ENCODE measurements at places on chromosomes 1 and 21.

GRCh38 chr1:57966751-57967406 is 543.0 kb upstream of the DAB1 start:
- DNase-seq, result no peak

DNA sequence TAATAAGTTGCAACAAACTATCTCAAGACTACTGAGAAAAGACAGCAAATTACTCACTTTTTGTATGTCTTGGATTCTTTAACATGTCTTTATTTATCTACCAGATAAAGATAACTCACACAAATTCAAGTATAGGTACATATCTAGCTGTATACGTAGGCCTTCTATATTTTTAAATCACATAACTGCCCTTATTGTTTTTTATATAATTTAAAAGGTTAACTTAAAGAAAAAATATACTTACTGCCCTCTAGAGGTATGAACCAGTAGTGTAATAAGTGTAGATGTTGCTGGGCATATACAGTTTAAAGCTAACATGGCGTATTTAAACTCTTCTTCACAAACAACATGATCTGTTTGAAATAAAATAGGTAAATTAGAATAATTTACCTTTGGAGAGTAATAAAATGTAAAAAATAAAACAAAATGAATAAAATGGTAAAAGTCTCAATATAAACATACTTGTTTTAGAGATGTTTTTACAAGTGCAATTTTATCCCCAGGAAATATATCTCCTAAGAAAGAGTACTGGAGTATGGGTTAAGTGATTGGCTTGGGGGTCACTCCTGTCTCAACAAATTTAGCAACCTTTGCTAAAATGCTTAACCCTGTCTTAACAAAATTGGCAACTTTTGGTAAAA is 235.2 kb downstream of the KCNT2 start:
- DNase-seq, result peak; percentile 53

- peak; percentile 27 for DNase-seq
Measured at GRCh38 chr1:89966656-89967055, 28.3 kb upstream of the ZNF326 start.

DNA sequence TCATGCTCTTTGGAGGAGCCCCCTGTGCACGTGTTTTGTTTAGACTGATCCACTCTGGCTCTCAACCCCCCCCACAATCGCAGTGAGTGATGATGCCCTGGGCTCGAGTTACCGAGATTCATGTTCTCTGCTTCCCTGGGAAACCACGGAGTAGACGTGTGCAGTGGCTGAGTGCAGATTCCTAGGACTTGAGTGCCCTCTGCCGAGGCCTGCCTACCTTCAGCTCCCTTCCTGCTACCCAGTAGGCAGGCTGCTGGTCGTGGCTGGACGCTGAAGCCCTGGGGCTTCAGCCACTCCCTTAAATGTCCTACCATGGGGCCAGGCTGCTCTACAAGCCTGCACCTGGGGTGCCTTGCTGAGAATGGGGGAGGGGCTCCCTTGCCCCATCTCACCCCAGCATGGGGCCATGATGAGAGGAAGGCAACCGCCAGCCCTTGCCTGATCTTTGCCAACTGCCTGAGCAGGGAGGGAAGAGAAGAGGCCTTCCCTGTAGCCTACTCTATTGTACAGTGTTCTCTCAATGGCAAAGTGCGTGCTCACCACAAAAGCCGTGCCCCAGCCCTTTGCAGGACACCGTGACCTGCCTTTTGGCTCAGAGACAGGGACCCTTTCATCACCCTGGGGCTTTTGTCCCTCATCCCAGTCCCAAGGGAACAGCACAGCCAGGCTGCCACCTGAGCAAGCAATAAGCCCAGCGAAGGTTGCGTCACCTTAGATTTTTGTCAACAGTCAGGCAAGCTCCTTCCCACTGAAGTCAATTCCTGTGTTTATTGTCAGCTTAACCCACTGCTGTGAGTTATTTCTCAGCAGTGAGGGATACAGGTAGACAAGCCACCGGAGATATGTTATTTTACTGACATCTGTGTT is 4.1 kb upstream of the GRIK3 start:
- DNase-seq, result peak; percentile 98

GRCh38 chr1:65729259-65729658 is 63.4 kb upstream of the PDE4B start:
- no peak for DNase-seq

- DNase-seq, result peak; percentile 69
Measured at GRCh38 chr1:183303323-183303645, 114.9 kb downstream of the NMNAT2 start.

DNA sequence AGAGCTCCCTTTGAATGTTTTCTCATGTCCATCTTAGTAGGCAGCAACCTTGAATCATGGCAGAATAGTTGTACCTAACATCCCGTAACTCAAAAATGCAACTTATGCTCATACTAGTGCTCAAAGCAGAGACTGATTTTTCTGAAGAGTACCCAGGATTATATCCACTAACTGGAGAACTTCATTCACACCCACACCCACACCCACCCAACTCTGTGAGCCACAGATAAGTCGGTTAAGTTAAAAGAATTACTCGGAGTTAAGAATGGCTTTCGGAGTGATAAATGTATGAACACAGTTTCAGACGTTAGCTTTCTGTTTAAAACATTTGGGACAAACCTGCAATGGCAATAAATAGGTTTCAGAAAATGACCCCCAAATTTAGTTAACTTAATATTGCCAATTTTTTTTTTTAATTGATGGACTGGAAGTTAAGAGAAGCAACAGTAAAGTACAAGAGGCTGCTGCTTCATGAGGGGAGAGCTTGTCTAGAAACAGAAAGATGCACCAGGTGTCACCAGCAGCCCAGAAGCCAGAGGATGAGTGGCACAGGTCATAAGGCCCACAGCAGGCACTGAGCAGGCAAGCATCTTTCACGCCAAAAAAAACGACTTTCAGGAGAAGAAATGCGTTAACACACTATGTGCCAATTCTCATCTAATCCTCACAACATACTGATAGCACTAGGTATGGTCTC is 48.4 kb upstream of the C1orf198 start:
- DNase-seq, result no peak

- no peak for DNase-seq
Measured at GRCh38 chr21:46187814-46188213, 3.6 kb upstream of the SPATC1L start.

DNA sequence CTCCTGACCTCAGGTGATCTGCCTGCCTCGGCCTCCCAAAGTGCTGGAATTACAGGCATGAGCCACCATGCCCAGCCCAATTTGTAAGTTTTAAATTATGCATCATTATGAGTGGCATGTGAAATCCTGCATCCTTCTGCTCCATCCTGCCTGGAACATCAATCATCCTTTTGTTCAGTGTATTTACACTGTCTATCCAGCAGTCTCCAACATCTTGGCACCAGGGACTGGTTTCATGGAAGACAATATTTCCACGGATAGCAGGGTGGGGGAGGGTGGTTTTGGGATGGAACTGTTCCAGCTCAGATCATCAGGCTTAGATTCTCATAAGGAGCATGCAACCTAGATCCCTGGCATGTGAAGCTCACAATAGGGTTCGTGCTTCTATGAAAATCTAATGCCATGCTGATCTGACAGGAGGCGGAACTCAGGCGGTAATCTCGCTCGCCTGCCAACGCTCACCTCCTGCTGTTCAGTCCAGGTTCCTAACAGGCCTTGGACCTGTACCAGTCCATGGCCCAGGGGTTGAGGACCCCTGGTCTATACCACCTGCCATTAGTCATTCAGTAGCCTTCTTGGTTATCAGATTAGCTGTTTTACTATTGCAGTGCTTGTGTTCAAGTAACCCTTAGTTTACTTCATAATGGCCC is 22.2 kb upstream of the TCEA3 start:
- DNase-seq, result peak; percentile 77

- DNase-seq, result no peak
Measured at GRCh38 chr21:21297211-21297610, 299.0 kb downstream of the NCAM2 start.

DNA sequence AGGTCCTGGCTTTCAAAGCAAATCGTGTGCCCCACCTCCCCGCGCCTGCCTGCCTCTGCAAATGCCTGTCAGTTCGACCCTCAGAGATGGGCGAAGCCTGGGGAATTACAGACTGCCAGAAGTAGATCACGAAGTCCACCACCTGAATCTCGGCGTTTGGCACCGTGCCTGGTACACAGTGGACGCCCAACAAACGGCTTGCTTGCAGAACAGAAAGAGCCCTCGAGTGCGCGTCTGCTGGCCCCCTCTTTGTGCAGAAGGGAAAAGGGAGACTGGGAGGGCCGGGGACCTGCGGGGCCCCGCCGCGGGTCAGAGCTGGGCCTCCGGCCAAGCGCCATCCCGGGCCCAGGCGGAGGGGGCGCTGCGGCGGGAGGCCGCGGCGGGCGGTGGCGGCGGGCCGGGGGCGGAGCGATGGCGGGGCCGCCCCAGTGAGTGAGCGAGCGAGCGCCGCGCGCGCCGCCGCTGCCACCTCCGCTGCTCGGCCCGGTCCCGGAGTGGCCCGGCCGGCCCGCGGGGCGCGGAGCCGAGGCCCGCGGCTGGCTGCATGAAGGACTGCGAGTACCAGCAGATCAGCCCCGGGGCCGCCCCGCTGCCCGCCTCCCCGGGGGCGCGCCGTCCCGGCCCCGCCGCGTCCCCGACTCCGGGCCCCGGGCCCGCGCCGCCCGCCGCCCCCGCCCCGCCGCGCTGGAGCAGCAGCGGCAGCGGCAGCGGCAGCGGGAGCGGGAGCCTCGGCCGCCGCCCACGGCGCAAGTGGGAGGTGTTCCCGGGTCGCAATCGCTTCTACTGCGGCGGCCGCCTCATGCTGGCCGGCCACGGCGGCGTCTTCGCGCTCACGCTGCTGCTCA is at the start of gene ZDHHC18:
ZDHHC18 (plus strand) TSS at position 428 of the 845 bp plus-strand sequence; CDS start at position 545, 117 bp downstream.
- DNase-seq, result peak; percentile 71

GRCh38 chr1:58045094-58045705 is 501.3 kb downstream of the OMA1 start:
- no peak for DNase-seq

DNA sequence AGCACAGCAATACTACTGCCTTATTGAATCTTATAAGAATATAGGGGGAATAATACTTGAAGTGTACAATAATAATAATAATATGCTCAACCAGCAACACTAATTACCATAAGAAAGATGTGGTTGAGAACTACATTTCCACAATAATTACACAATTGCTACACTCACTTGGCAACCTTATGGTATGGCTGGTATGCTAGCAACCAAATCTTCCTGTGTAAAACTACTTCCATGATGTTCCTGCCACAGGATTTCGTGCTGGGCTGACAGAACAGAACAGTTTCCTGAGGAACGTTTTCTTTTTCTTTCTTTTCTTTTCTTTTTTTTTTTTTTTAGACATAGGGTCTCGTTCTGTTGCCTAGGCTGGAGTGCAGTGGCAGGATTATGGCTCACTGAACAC is 50.6 kb downstream of the KIF26B start:
- DNase-seq, result no peak

- DNase-seq, result no peak
Measured at GRCh38 chr1:243488459-243489157, 232.8 kb downstream of the SDCCAG8 start.

- no peak for DNase-seq
Measured at GRCh38 chr21:29640080-29640508, 299.7 kb downstream of the GRIK1 start.

GRCh38 chr1:7609311-7609994 is 161.6 kb upstream of the VAMP3 start:
- peak; percentile 73 for DNase-seq

- no peak for DNase-seq
Measured at GRCh38 chr1:52041551-52042185, 8.1 kb upstream of the KTI12 start.

DNA sequence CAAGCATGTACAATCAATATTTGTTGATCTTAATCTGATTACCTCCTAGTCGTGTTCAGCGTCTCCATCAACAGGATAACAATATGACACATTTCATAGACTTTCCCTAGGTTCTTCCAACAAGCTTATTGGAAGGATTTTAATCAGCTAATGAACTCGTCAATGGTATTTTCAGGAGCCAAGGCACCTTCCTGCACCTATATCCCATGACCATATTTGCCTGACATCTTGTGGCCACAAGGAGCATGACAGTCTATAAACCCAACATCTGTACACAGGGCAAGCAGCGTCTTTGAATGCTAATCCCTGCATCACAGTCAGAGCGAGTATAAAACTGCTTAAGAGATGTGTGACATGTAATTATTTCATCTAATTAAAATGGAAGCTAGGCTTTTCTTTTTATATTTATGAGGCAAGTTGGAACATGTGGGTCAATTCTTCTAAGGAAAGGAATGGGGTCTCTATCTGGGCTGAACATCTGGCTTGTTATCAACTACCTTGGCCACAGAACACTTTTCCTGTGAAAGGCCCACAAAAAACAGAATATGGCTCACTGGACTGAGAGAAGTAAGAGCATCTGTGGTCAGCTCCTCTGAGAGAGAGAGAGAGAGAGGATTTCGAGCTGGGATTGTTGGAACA is 388.8 kb downstream of the NTNG1 start:
- peak; percentile 82 for DNase-seq

- DNase-seq, result no peak
Measured at GRCh38 chr1:5623399-5623798, 368.8 kb downstream of the NPHP4 start.

DNA sequence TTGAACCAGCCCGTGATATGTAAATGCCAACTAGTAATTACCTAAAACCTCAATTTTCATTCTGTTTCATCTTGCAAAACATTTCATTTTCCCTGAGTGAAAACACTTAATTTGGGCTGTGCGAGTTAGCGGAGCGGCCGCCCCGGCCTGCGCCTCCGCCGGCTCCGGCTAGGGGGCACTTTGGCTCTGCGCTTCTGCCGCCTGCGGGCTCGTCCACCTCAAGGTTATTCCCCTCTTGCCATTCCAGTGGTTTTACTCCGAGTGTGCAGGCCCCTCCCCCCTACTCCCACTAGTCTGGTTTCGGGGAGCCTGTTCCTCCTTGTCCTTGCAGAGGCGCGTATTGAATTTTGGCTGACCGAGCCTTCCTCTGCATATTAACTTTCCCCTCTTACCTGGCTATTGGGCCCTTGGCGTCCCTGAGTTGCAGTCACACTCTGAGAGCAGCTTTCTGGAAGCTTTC is 55.6 kb downstream of the PEX14 start:
- peak; percentile 80 for DNase-seq

DNA sequence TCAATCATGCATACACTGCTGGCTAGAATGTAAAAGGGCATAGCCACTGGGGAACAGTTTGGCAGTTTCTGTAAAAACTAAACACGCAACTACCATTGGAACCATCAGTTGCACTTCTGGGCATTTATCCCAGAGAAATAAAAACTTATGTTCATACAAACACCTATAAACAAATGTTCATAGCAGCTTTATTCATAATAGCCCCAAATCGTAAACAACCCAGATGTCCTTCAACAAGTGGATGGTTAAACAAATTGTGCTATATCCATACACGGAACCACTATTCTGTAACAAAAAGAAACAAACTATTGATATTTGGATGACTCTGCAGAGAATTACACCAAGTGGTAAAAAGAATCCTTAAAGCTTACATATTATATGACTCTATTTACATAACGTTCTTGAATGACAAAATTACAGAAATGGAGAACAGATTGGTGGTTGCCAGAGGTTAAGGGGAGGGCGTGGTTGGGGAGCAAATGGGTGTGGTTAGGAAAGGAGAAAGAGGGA is 22.8 kb downstream of the LACTBL1 start:
- DNase-seq, result peak; percentile 21
